COR-L47 (cell line): ENCODE measurements at places on chromosomes 2 and 18.

- no peak for DNase-seq
Observed at GRCh38 chr2:218374795-218375194, 7.3 kb upstream of the SLC11A1 start.

DNA sequence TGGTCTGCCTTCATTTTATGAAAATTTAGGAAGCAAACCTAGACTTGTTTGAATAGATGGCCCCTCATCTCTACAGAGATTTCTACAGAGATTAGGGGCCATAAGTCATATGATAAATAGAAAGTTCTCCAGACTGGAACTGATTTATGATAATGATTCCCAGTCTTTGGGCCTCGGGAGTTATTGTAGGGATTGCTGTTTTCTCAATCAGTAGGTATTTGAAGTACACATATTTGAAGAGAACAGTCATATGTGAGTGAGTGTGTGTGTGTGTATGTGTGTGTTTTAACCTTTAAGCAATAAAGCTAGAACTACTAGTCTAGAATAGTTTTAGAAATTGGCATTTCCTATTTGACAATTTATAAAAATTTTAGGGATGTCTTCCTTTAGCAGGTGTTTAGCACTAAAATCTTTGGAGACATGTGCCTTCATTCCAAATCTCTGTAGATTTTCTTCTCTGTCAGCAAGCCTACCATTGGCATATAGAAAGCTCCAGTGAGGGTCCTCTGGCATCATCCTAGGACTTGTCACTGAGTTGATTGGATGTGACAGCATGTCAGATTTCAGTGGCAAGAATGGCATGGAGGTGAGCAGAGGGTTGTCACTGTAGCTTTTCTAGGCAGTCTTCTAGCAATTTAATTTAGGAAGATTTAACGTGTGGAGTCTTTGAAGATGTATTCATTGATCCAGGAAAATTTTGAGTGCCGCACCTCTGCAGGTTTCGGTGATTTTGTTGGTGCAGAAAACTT lies 71.2 kb downstream of the MYO1B start:
- DNase-seq = no peak

GRCh38 chr2:31166925-31167324 lies 28.7 kb upstream of the GALNT14 start:
- no peak for DNase-seq

GRCh38 chr2:97695744-97696143 lies 17.6 kb upstream of the ZAP70 start:
- no peak for DNase-seq

DNA sequence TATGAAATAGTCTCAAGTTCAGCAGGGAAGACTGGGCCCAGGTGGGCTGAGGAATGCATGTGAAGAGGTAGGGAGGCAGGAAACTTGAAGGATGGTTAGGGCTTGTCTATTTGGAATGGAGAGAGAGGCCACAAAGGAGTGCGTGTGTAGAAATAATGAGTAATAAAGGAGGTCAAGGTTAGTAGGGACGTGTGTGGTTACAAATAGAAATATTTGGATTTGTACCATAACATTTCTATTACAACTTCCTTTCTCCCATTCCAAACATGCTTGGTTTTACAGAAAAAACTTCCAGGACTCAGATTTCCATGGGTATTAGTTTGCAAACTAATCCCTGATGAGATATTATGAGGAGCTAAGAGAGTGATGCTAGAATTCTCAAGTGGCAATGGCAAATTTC lies 280.6 kb downstream of the NCKAP5 start:
- DNase-seq = no peak

GRCh38 chr2:234949762-234950434 lies 1.9 kb upstream of the SH3BP4 start:
- DNase-seq = no peak

GRCh38 chr18:59453468-59453961 lies 94.5 kb upstream of the LMAN1 start:
- DNase-seq = no peak

- DNase-seq = no peak
Observed at GRCh38 chr18:55433648-55434047, 154.3 kb downstream of the TCF4 start.

- DNase-seq = no peak
Observed at GRCh38 chr2:108809936-108810335, 23.4 kb downstream of the CCDC138 start.

DNA sequence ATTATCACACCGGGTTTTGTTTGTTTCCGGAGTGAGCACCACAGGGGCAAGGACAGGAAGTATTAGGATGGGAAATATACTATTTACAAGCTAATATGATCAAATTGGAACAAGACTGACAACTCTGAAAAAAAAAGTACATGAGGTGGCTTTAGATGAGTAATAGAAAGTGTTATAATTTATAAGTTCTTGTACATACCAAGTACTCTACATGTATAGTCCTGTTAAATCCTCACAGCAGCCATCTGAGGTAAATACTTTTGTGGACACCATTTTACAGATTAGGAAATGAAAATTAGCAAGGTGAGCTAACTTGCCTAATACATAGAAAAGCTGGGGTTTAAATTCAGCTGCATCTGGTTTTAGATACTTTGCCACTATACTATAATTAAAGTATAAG lies 11.2 kb downstream of the FAP start:
- DNase-seq = no peak

DNA sequence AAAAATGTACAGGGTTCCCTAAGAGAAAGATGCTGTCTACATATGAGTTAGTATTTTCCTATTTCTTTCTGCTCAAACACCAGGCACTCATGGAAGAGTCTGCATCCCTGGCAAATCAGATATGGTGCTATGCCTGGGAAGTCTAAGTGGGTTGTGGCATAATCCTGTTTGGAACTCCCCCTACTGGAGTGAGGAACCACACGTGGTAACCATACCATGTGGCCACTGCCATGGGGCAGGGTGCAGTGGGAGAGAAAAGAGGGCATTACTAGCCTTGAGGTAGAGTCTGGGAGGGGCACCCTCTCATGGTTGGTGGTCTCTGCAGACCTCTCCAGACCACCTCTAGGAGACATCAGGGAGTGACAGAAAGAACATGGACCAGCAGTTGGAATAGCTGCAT lies 257.9 kb upstream of the ATP5MC3 start:
- no peak for DNase-seq

GRCh38 chr2:40292291-40292690 lies 159.6 kb downstream of the SLC8A1 start:
- no peak for DNase-seq

- peak; percentile 33 for DNase-seq
Observed at GRCh38 chr2:57696016-57696415, 350.6 kb upstream of the VRK2 start.

GRCh38 chr2:201414099-201415023 lies 36.9 kb downstream of the TRAK2 start:
- DNase-seq = no peak

DNA sequence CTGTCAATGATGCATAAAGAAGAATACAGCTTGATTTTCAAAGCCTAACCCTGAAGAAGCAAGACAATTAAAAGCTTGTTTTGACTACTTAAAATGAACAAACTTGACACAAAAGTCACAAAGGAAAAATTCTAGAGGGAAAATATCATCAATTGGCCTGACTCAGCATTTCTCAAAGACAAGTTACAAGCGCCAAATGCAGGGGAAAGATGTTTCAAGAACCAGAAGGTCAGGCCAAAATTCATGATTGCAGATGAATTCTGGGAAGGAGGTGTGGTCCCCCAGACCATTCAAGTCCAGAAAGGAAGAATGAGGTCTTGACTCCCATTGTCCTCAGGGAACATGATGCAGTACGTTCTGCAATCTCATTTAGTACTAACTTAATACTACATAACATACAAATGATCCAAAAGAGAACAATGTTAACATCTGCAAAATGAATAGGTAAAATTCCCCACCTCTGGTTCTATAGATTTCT lies 64.5 kb downstream of the FAM210A start:
- DNase-seq = no peak

DNA sequence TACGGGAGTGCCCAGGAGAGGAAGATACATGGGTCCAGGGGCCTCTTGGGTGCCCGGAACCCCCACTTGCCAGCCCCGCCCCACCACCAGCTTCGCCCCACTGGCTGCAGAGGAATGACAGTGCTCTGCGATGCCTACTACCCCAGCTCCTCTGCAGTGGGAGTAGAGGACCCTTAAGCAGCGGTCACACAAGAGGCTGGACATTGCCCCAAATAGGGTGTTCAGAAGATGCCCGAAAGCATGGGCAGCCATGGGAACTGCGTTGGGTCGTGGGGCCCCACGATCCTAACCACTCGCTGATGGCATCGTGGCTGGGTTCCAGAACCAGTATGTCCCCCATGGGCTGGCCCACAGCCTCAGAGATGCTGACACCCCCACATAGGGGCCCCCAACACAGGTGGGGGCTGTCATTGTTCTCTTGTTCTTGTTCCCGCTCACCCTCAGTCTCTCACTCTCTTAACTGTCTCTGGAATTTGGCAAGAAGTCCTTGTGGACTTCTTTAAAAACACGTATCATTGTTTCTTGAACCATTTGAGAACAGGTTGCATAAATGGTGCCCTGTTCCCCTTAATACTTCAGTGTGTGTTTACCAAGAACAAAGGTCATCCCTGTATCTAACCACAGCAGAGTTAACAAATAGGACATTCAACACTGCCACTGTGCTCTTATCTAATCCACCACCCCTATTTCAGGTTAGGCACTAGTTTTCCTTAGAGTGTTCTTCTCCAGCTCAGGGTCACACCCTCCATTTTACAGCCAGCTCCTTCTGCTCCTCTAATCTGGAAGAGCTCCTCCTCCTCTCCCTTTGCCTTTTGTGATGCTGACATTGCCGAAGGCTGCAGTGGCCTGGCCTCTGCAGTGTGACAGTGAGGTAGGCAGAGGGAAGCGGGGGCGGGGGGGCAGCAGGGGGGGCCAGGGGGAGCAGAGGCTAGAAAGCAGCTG lies 76.3 kb downstream of the STPG4 start:
- DNase-seq = no peak

DNA sequence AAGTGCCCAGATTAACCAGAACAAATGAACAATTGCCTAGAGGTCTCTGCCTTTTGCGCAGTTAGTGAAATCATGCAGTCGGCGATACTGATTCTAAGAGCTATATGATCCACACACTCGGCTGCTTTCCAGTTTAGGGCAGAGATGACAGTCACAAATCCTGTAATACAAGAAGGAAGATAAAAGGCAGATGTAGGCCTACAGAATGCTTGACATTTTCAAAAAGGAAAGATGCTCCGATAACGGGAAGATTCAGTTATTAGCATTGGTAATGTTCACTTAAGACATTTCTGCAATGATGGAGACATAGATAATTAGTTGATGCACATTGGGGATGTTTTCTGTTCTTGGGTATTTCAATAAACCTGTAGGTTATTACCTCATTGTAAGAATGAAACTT lies 19.5 kb downstream of the NYAP2 start:
- no peak for DNase-seq
